Stimulated activated CD8-positive, alpha-beta memory T cell treated with anti-CD3 and anti-CD28 coated beads, Interleukin-4, amount 100 ng/mL, for 1 hour (primary cell): ENCODE measurements at places on chromosomes 3 and 15.

- no peak for DNase-seq
These were observed 344.0 kb upstream of the PROK2 start for GRCh38 chr3:72128921-72129320.

DNA sequence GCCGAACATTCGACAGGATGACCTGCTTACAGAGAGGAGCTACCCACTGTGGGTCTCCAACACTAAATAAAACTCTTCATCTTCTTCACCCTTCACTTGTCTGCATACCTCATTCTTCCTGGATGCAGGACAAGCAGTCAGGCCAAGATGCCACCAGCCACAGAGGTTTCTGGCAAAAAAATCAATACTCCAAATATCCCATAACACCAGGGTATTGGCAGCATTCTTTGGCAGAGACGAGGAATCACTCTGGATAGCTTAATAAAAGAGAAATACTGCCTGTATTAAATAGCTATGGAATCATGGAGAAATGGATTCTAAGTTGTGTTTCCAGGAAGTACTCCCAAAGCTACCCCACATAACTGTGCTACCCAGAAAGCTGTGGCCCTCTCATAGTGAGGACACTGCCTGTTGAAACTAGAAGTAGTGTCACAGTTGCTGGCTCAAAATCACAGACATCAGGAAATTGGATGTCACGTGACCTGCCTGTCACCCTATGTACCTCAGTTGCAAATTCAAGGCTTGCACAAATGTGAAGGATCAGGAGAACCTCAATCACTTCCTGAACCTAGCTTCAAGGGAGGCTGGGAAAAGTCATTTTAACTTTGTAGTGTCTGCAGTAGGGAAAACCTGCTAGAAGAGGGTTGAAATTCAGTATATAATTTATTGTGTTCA is 11.0 kb upstream of the LRRC31 start:
- DNase-seq = no peak

- no peak for DNase-seq
These were observed 9.6 kb downstream of the IVD start for GRCh38 chr15:40415226-40415625.

GRCh38 chr3:183214277-183214612 is 38.8 kb upstream of the B3GNT5 start:
- no peak for DNase-seq

DNA sequence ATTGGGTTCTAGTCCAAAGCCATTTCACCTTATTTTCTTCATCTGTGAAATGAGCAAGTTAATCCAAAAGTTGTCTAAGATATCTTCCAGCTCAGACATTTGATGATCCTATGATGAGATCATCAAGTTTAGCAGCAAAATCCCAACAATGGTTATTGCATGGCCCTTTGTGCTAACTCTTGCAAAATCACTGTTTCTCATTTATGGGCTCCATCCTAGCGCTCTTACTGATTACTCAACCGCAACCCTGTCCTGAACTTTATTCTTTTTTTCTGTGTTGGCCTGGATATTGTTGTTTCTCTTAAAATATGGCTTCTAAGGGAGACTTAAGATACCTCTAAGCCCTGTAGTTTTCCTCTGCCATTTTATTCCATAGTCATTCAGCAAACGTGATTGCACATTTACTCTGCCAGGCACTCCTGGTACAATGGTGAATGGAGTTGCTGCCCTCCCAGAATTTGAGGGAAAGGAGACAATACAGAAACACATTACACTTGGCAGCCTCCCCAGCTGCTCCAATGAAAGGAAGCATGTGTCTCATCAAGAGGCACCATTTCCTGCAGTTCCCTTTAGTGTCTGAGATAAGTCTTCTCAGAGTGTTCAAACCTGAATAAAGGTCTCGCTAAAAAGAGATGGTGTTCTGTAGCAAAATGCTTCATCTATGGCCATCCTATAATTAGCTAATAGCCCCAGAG is 4.4 kb downstream of the GXYLT2 start:
- no peak for DNase-seq

DNA sequence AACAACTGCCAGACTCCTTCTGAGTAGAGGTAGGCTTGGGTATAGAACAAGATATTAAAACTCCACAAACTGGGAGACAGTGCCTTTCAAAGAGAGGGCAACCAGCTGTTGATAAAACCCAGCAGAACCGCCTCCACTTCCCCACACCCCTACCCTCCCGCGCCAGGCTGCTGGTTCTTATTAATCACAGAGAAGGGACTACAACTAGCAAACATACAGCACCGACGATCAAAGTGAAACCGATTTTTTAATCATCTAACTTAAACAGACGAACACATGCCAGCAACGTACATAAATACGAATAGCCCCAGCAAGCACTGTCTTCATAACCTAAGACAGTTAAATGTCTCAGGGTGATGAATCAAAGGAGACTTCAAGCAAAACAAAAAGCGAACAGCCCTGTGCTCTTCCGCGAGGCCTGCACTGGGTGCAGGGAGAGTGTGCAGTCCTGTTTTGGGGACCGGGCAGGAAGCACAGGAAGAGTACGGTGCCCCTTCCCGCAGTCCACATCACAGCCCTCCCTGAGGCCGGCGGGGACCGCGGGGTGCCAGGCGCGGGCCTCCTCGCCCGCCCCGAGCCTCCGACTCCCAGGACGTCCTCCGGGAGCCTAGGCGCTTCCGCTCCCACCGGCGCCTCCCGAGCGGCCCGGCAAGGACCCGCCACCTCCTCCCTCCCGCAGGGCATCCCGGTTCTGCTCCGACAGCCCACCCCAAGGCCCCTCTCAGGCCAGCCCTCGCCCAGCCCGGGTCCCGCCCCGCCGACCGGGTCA is 75.1 kb upstream of the VGLL4 start:
- DNase-seq = no peak

- no peak for DNase-seq
These were observed 515 bp upstream of the MTHFS start for GRCh38 chr15:79897380-79897678.

GRCh38 chr3:140972833-140973232 is 31.2 kb downstream of the SLC25A36 start:
- no peak for DNase-seq

GRCh38 chr3:125462722-125463299 is 57.2 kb downstream of the SNX4 start:
- no peak for DNase-seq

DNA sequence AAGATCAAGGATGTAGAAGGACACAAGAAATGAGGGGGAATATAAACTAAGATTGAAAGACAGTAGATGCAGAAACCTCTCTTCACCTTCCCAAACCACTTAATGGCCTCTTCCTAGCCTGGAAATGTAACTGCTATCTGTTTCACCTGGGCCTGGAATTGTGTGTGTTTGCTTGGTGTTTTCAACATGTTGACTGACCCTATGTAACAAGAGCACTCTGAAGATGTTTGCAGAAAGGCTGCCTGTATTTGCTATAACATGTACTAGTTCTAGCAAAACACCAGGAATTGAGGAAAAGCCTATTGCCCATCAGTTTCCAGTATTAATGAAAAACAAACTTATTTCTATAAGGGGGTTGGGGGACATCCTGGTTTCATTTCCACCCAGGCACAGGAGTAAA is 248.3 kb downstream of the WDR72 start:
- DNase-seq = no peak

GRCh38 chr3:31743331-31744089 is 210.8 kb downstream of the STT3B start:
- DNase-seq = no peak

- DNase-seq = no peak
These were observed 129.8 kb upstream of the CTDSPL start for GRCh38 chr3:37731895-37732294.

- DNase-seq = no peak
These were observed 45.0 kb downstream of the GPR176 start for GRCh38 chr15:39874890-39875549.

- DNase-seq = no peak
These were observed 3.2 kb upstream of the TBC1D23 start for GRCh38 chr3:100257586-100257985.

GRCh38 chr3:96266395-96267190 is 547.8 kb upstream of the EPHA6 start:
- DNase-seq = no peak

DNA sequence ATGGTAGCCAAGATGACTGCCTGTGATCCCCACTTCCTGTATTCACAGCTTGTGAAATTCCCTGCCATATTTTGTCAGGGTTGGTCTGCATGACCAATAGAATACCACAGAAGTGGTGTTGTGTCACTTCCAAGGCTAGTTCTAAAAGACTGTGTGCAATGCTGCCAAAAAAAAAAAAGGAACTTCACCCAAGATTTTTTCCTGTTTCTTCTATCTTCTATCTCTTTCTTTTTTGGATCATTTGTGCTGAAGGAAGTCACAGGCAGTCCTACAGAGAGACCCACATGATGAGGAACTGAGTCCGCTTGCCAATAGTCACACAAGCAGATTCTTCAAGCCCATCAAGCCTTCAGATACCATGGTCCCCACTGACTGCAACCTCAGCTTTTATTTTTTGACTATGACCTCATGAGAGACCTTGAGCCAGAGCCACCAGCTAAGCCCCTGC is 18.1 kb upstream of the RAF1 start:
- DNase-seq = no peak

- DNase-seq = no peak
These were observed 145.0 kb upstream of the TRIM42 start for GRCh38 chr3:140532793-140533330.

DNA sequence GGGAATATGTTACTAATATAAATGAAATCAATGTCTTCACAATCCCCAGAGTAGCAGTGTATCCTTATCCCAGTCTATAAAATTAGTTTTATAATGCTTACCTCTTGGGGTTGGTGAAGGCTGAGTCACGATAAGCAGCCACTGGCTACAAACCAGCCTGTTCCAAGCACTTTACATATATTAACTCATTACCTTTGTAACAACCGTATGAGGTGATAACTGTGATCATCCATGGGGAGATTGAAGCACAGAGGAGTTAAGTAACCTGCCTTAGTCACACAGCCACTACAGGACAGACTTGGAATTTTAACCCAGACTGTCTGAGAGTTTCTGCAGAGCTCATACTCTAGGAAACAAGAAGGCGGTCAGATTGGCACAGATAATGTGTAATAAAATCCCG is 43.3 kb upstream of the MITF start:
- DNase-seq = no peak

- DNase-seq = no peak
These were observed 586 bp downstream of the LRRK1 start for GRCh38 chr15:100919481-100920405.

DNA sequence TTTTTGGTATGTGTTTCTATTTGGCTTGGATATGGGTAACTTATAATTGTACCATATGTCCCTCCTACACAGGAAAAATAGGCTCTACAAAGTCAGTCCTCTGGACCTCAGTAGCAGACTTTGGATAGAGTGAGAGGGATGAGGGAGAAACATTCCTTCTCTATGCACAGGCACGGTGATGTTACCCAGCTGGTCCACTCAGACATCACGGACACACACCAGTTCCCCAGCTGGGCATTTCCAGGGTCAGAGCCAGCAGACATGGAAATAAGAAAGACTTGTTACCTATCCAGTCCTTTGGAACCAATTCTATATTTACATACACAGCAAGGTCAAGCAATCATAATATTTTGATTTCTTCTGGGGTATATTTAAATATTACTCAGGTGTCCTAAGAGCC is 433.1 kb upstream of the KCNMB2 start:
- DNase-seq = no peak

- DNase-seq = no peak
These were observed 48.8 kb downstream of the SENP7 start for GRCh38 chr3:101464235-101464634.

- DNase-seq = no peak
These were observed 72.0 kb upstream of the CDAN1 start for GRCh38 chr15:42808913-42809312.

GRCh38 chr3:196661400-196661799 is 21.9 kb downstream of the NRROS start:
- no peak for DNase-seq

DNA sequence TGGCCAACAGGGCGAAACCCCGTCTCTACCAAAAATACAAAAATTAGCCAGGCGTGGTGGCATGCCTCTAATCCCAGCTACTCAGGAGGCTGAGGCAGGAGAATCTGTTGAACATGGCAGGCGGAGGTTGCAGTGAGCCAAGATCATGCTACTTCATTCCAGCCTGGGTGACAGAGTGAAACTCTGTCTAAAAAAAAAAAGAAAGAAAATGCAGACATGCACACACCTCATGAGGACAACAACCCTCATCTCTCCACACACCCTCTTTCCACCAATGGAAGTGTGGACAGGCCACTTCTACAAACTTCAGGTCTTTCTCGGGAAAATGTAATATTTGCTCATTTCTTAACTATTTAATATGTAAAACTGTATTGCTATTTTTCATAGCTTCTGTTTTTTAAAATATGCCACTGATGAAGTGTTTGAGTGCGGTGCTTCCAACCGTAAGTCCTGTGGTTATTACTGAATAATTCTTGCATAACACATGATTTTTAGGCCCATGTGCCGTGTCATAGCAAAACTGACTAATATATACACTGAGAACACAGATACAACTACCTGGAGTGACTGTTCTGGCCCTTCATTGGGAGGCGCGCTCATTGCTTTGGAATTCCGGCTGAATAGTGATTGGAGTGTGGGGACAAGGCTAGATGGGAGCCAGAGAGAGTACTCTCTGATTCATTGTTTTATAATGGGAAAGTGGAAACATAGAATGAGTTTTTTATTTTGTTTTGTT is 23.1 kb downstream of the LRRC31 start:
- no peak for DNase-seq

- DNase-seq = no peak
These were observed 47.4 kb upstream of the OSTN start for GRCh38 chr3:191151653-191152052.

DNA sequence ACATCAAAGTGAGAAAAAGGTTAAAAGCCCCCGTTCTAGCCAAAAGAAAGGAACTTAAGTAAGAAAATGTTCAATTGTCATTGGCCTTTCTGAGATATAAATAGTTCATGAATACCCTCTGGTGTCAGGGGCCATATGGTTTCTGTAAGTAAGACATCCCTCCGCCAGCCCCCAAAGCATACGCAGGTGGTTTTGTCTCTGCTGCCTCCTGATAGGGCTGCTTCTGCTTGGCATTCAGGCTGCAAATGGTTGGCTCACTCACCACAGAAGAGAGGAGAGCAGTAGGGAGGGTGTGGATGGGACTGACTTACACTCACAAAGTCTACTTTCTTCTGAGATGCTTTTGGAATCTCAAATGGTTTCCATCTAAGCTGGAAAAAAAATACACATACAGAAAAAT is 29.8 kb downstream of the HGD start:
- no peak for DNase-seq

GRCh38 chr3:35648347-35648746 is 9.0 kb downstream of the ARPP21 start:
- no peak for DNase-seq

GRCh38 chr3:77539677-77540076 is 499.8 kb downstream of the ROBO2 start:
- DNase-seq = no peak

- DNase-seq = no peak
These were observed 462 bp downstream of the EDEM1 start for GRCh38 chr3:5187920-5188418.

GRCh38 chr15:52523192-52523591 is 5.5 kb downstream of the MYO5A start:
- no peak for DNase-seq
